Pons (tissue), 1 donor: ENCODE measurements at places on chromosomes 2 and 18.

- no peak for DNase-seq
Measured at GRCh38 chr2:207296265-207296948, 130.7 kb upstream of the KLF7 start.

- DNase-seq = peak; percentile 57
Measured at GRCh38 chr2:200863782-200864175, 679 bp downstream of the CLK1 start.

- DNase-seq = no peak
Measured at GRCh38 chr18:963276-963675, 58.6 kb downstream of the ADCYAP1 start.

DNA sequence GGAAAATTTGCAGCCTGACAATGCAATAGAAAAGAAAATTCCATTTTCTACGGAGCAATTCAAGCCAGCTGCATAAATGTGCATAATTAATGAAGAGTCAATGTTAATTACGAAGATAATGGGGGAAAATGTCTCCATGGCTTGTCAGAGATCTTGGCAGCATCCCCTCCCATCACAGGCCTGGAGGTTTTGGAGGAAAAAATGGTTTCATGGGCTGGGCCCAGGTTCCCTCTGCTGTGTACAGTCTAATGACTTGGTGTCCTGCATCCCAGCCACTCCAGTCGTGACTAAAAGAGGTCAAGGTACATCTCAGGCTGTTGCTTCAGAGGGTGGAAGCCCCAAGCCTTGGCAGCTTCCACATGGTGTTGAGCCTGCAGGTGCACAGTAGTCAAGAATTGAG lies 779.7 kb downstream of the DCDC2C start:
- no peak for DNase-seq

DNA sequence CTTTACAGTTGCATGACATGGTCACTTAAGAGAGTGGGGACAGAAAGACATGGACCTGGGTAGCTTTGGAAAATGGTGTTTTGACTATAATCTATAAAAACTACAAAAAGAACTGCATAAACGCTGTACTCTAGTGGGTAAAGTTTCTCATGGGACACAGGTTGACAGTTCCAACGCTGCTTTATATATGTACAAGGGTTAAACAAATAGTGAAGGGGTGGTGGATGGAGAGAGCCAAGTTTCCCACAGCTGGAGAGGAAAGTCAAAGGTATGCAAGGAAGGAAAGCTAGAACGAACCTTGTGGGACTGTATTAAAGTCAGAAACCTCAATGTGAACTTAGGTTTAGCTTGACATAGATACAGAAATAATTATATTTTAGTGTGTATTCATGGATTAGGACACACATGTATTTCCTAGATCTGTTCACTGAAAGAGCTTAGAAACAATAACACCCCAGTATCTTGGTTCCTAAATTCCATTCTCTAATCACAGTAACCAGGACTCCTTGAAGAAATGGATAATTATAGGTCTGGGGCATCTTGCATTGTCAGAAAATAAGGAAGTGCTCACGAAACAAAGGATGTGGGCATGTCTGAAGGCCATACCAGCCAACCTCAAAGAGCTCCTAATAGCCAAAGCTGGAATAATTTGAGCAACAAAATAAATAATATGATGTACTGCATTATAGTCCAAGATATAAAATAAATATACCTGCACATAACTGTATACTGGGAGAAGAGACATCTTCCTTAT lies 28.8 kb downstream of the TANC1 start:
- no peak for DNase-seq

GRCh38 chr2:78984386-78984785 lies 41.1 kb upstream of the REG3G start:
- DNase-seq = no peak

GRCh38 chr2:234705108-234705507 lies 208.2 kb upstream of the ARL4C start:
- no peak for DNase-seq

GRCh38 chr2:217977840-217978535 lies 24.8 kb downstream of the TNS1 start:
- DNase-seq = no peak

- no peak for DNase-seq
Measured at GRCh38 chr2:104774631-104775030, 79.3 kb upstream of the POU3F3 start.

DNA sequence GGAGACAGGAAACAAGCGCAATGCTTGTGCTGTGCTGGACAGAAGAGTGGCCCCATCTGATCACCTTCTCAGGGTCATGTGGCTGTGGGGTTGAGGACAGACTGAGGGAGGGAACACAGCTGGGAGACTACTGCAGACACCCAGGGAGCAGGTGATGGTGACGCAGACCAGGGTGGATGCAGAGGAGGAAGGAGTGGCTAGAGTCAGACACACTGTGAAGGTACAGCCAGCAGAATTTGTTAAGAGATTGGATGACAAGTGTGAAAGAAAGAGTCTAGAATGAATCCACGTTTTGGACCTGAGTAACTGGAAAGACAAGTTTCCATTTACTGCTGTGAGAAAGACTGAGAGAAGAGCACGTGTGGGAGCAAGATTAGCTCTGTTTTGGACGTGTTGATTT lies 15.9 kb upstream of the POMC start:
- no peak for DNase-seq

- DNase-seq = no peak
Measured at GRCh38 chr2:124258140-124258880, 233.2 kb downstream of the CNTNAP5 start.

DNA sequence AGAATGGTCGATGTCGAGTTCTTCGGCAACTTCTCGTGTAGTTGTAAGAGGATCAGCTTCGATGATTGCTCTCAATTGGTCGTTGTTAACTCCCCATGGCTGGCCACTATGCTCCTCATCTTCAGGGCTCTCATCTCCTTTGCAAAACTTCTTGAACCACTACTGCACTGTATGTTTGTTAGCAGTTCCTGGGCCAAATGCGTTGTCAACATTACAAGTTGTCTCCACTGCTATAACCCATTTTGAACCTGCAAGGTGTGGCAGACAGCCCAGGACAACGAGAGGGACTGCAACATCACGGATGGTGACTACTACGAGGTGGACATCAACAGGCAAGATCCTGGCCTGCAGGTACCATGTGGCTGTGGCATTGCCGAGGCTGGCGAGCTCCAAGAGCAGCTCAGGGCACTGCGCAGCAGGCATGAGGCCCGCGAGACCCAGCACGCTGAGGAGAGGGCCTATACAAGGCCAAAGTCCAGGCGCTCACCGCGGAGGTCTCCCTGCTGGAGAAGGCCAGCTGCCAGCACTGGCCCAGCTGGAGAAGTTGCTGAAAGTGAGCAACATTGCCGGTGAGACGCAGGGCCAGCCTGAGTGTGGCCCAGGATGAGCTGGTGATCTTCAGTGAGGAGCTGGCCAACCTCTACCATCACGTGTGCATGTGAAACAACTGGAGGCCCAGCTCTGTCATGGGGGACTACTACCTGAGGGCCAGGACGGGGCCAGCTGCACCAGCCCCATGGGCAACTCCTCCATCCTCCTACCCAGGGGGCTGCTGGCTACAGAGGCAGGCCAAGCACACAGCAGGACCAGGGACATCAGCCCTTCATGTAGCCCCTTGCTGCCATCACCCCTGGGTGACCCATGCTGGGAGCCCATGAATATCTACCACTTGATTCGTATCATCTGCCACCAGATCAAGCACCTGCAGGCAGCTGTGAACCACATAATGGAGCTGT lies 20.2 kb downstream of the CLK1 start:
- DNase-seq = no peak

- no peak for DNase-seq
Measured at GRCh38 chr2:30363406-30363805, 83.6 kb upstream of the LCLAT1 start.

DNA sequence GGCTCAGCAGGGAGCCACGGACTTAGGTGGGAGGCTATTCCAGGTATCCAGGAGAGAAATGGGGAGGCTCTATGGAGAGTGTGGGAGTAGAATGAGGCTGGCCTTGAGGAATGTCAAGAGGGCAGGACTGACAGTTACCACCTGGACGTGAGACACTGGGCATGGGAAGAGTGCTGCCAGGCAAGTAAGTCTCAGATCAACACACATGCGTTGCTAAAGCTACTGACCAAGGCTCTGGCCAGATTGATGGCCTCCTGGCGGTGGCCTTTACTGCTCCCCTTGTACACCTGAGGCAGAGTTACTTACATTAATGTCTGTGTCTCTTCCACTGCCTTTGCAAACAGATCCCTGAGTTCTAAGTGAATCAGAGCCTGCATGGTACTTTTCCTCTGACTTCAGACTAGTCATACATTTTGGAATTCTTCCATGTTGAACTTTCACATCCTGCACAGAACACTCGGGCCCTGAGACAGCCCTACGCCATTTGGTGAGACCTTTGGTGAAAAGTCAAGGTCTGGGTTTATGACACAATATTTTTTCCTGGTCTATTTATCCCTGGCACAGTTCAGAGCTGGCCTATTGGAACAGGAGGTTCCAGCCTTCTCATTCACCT lies 398.8 kb upstream of the TRIB2 start:
- no peak for DNase-seq

DNA sequence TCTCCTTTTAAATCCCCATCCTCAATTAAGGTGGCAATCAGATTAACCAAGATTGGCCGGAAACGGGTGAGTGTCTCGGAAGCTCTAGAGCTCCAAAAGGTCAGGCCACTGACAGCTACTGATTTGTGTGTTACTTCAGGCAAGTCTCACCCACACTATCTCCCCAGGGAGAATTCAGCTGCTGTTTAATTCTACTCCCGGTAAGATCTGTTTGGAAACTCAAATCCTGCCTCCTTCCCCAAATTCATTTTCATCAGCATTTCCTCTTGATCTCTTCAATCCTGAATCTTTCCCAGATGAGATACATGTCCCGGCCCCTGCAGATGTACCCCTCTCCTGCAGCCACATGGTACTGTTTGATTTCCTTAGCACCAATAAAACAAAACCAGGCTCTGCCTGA lies 34.9 kb downstream of the EFR3B start:
- DNase-seq = no peak

DNA sequence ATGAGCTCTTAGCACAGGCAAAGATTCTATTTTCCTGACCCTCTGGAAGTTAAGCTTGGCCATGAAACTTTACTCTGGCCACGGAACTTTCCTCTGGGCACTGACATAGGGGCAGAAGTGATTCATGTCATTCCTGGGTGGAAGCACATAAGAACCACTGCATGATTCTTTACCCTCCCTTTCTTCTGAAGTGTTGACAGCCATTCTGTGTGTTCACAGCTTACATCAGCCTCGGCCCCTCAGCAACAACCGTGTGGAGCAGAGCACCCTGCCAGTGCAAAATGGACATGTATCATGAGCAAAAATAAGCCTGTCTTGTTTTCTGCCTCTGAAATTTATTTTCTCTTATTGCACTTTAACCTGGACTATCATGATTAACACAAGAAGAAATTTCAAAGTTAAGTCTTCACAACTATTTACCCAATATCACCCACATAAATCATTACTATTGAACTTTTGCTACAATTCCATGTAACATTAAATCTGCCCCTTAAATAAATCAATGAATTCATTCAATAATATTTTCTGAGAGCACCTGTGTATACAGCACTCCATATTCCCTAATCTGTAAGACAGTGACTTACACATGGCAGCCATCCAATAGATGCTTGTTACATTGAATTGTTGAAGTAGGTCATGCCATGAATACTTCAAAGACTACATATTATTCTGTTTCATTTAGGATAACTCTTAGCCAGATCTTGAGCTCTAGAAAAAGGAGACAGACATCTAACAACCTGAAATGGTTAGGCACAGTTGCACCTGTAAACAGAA lies 531.9 kb downstream of the IRS1 start:
- DNase-seq = no peak

DNA sequence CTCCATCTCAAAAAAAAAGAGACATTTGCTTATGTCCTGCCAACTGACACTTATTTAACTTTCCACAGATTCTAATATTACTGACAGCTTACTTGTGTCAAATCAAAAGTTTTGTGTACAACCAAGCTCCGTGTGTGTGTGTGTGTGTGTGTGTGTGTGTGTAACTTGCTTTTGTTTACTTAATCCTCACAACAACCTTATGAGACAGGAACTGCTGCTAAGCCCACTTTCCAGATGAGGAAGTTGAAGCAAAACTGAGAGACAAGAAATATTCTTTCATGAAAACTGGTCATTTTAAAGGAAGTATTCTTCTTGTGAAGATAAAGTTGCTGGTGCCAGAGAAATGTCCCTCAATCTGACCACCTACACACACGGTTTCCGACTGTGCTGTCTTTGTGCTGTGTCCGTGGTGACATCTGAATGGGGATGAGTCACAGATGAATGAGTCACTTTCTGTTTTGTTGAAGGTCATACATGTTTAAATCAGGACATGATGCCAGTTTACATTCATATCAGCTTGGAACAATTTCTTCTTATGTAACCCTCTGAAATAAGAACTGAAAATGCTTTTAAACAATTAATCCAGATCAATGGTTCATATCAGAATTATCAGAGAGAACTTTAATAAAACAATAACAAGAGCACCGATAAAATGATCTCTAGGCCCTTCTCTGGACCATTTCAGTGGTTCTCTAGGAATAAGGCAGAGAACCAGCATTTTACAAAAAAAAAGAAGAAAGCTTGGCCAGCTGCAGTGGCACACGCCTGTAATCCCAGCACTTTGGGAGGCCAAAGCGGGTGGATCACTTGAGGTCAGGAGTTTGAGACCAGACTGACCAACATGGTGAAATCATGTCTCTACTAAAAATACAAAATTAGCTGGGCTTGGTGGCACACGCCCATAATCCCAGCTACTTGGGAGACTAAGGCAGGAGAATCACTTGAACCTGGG lies 95.5 kb downstream of the THNSL2 start:
- peak; percentile 27 for DNase-seq
